ENCODE measurements at places on chromosomes 5 and 9. TPM values are rescaled to one million over a fixed set of nuclear protein-coding genes. Genes with fewer than 3 reads are reported as not detected.

GRCh38 chr5:149857499-149857898 lies 87.1 kb downstream of the PDE6A start:
- H3K27me3 ChIP-seq, result no peaks in the 10 kb centered on the region
- no peak for DNase-seq
- H3K36me3 ChIP-seq, result no peaks in the 10 kb centered on the region
- H3K4me1 ChIP-seq, result peaks cover 8% of the 10 kb centered on the region
- no peak overlapping the region for H3K4me3 ChIP-seq

GRCh38 chr9:137462986-137463930 lies 4.1 kb upstream of the NSMF start:
- no peak overlapping the region for H3K4me3 ChIP-seq
- no peaks in the 10 kb centered on the region for H3K27me3 ChIP-seq
- peaks cover 21% of the 10 kb centered on the region for H3K4me1 ChIP-seq
- peak overlapping the region; percentile 53 for H3K27ac ChIP-seq
- DNase-seq, result no peak

GKAP1 gene
- polyA plus RNA-seq, result 4.3 TPM

- no peak overlapping the region for H3K27ac ChIP-seq
- H3K27me3 ChIP-seq, result peaks cover 20% of the 10 kb centered on the region
- H3K4me3 ChIP-seq, result no peak overlapping the region
- no peaks in the 10 kb centered on the region for H3K36me3 ChIP-seq
- no peaks in the 10 kb centered on the region for H3K4me1 ChIP-seq
- no peak for DNase-seq
Measured at GRCh38 chr5:163594951-163595350, 89.5 kb downstream of the MAT2B start.

DNA sequence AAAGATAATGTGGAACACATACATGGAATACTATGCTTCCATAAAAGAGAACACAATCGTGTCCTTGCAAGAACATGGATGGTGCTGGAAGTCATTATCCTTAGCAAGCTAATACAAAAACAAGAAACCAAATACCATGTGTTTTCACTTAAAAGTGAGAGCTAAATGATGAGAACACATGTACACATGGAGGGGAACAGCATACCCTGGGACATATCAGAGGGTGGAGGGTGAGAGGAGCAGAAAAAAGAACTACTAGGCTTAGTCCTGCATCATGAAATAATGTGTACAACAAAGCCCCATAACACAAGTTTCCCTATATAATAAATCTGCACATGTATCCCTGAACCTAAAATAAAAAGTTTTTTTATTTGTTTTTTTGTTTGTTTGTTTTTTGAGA lies 855.5 kb upstream of the NUDT12 start:
- no peak for DNase-seq
- H3K27ac ChIP-seq, result no peak overlapping the region
- H3K36me3 ChIP-seq, result no peaks in the 10 kb centered on the region
- H3K27me3 ChIP-seq, result no peaks in the 10 kb centered on the region
- no peak overlapping the region for H3K4me3 ChIP-seq
- no peaks in the 10 kb centered on the region for H3K4me1 ChIP-seq

EGFL7 gene
- not detected for polyA plus RNA-seq

DNA sequence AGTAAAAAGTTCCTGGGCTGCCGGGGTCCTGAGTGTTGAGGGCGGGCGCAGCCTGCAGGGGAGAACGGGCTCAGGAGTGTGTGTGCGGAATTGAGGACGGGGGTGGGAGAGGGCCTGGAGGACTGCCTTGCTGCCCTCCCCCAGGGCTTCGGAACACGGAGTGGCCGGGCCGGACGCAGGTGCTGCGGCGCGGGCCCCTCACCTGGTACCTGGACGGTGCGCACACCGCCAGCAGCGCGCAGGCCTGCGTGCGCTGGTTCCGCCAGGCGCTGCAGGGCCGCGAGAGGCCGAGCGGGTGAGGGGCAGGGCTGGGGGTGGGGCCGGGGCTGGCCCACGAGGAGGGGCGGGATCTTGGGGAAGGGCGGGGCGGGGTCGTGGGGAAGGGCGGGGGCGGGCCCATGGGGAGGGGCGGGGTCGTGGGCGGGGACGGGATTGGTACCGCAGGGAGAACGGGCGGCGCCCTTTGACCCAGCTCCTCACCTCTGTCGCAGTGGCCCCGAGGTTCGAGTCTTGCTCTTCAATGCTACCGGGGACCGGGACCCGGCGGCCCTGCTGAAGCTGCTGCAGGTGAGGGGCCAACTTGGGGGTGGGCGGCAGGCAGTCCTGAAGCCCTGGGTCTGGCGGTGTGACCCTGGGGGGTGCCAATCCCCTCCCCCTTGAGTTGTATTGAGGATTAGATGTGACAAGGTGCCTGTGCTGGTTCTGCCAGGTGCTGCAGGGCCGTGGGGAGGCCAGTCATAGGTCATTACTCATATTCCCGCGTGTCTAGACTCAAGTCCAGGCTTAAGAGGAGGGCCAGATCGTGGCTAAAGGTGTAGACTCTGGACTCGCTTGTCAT lies 7.1 kb downstream of the FPGS start:
- no peak for DNase-seq
- no peaks in the 10 kb centered on the region for H3K27me3 ChIP-seq
- no peaks in the 10 kb centered on the region for H3K36me3 ChIP-seq
- H3K4me3 ChIP-seq, result no peak overlapping the region
